Epithelial cell of prostate (primary cell): ENCODE measurements at places on chromosomes 6 and 20.

GRCh38 chr20:22684072-22684762 is 99.8 kb upstream of the FOXA2 start:
- no peak for DNase-seq

- DNase-seq, result no peak
Observed at GRCh38 chr6:75278474-75279077, 6.0 kb downstream of the TMEM30A start.

DNA sequence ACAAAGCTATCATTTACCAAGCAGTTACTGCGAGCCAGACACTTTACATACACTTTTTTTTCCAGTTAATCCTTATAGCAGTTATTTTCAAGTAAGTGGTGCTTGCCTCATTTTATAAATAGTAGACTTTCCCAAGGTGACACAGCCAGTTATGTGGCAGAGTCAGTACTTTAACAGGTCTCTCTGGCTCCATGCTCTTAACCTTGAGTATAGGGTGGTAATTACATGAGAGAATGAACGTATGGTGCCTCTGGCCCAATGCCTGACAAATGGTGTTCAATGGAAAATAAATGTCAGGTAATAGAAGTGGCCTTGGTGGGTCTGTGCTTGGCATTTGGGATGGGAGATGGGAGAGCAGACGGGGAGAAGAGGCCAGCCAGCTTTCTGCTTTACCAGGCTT is 316.3 kb downstream of the SLC35F1 start:
- no peak for DNase-seq

- no peak for DNase-seq
Observed at GRCh38 chr20:16428112-16428511, 145.1 kb downstream of the KIF16B start.

- DNase-seq, result no peak
Observed at GRCh38 chr20:15616626-15617025, 956.6 kb downstream of the KIF16B start.

- no peak for DNase-seq
Observed at GRCh38 chr20:17036541-17036940, 190.3 kb upstream of the PCSK2 start.

DNA sequence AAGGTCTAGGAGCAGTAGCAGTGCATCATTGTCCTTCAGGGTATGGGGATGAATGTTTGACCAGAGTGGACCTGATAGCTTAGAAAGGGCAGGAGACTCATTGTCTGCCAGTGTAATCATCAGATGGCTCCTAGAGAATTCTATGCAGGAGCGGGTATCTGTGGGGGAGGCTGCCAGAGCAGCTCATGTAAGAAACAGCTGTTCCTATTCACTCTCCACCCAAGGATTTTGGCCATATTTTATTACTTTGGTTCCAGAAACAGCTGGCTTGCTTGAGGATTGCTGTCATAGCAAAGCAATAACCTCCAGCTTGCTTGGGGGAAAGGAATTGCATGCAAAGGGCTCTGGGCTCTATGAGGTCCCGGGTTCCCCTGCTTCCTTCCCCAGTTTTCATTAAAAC is 44.1 kb downstream of the RALY start:
- no peak for DNase-seq

DNA sequence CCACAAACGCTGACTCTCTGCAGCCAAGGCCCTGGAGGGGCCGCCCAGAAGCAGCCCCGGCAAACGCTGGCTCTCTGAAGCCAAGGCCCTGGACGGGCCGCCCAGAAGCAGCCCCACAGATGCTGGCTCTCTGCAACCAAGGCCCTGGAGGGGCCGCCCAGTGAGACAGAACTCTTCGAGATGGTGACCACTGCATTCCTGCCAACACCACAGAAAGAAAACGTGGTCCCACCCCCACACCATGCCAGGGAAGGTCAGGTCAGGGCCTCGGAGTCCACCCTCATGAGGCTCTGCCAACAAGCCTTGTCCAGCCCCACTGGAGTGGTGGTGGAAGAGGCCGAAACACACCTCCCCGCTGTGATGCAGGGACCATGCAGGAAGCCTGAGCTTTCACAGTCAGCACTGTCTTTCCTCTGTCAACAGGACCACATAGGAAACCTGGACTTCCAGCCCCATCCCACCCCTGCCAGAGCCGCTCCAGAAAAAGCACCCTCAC is 97.5 kb downstream of the DLL1 start:
- no peak for DNase-seq

GRCh38 chr6:148612043-148612442 is 134.8 kb upstream of the UST start:
- DNase-seq, result no peak

- no peak for DNase-seq
Observed at GRCh38 chr6:24378473-24379097, 20.7 kb upstream of the DCDC2 start.

- no peak for DNase-seq
Observed at GRCh38 chr6:110996691-110997090, 14.9 kb downstream of the RPF2 start.

DNA sequence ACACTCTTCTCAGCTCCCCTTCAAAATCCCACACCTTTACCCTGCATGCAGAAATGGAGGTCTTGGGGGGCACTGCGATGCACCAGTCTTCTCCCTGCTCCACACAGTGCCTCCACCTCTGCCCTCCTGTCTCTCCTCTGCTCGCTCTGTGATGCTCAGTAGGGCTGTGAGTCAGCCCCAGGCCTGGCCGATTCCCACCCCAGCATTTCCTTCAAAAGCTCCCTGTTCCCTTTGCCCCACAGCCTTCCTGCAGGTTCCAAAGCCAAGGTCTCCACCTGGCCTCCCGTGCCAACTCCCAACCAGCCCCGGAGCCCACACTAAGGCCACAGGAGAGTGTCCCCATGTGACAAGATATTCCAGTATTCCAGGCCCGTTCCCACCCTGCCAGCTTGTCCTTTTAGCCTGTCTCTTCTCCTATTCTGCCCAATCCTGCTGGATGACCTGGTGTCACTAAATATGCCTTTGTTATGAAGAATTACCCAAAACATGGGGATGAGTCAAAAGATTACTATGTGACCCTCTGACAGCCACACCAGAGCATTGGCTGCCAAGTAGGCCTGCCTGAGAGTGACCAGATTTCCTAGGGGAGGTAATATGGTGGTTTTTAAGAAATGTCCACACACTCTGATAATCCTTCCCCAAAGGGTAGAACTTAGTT is 118.9 kb upstream of the NXT1 start:
- no peak for DNase-seq

GRCh38 chr20:64228751-64229506 is 26.6 kb upstream of the PCMTD2 start:
- DNase-seq, result no peak

GRCh38 chr20:38834868-38835267 is 29.4 kb downstream of the PPP1R16B start:
- no peak for DNase-seq

DNA sequence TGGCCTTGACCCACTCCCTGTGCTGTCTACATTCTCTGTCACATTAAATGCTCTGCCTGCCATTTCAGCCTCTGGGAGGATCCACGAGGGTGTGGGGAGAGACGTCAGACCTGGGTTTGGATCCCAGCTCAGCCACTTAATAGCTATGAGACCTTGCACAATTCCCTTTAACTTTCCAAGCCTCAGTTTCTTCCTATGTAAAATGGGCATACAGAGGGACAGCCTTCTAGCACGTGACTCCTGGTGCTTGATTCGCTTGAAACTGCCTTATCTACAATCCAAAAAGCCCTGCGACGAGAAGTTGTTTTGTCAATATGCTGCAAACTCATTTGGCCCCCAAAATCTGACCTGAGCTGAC is 40.0 kb downstream of the TOX2 start:
- no peak for DNase-seq

- DNase-seq, result no peak
Observed at GRCh38 chr6:127900935-127901334, at the start of gene THEMIS. Gene THEMIS, minus strand, starts transcription at chr6:127901058. Its CDS starts 126 bp downstream, at chr6:127900932.

DNA sequence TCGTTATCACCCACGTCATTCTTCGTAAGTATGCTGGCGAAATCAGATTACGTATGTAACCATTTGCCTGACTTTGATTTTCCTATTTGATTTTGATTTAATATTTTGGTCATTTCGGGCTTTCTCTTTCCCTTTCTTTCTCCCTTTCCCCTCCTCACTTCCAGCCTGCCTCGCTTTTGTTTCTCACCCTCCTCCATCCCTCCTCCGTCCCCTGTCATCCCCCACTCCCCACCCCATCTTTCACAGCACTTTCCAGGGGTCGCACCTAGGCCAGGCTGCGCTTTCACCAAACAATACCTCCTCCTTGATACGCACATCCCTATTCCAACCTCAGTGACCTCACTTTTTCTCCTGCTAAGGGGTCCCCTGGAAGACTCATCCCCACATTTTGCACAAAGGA is 194.6 kb upstream of the SNX9 start:
- no peak for DNase-seq

DNA sequence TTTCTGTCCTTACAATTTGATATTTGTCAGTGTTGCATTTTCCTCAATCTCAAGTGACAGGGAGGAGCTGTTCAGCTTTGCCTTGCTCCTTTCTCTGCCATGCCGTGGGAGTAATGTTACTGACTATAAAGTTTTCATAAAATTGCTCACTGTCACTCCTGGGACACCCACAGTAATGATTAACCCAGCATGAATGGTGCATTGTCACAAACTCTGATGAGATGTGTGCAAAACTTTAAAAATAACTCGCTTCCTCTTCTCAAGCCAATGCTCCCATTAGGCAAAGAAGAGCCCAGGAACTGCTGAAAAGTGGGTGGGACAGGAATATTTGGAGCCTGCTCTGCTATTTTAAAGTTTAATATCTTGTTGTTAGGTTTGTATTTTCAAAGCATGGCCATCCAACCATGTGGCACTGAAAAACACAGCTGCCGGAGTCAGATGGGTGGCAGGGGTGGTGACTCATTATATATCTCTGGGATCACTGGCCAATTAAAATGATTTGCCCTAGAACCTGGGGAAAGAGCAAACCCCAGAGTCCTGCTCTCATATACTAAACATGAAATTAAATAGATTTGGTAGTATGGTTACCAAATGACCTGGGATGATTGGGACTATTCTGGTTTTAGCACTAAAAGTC is 260.1 kb downstream of the BTBD3 start:
- no peak for DNase-seq

GRCh38 chr20:59580991-59581401 is 23.3 kb upstream of the PHACTR3 start:
- no peak for DNase-seq

GRCh38 chr6:163232015-163232523 is 182.4 kb upstream of the QKI start:
- no peak for DNase-seq

GRCh38 chr20:50267041-50267865 is 76.6 kb downstream of the CEBPB start:
- DNase-seq, result no peak

DNA sequence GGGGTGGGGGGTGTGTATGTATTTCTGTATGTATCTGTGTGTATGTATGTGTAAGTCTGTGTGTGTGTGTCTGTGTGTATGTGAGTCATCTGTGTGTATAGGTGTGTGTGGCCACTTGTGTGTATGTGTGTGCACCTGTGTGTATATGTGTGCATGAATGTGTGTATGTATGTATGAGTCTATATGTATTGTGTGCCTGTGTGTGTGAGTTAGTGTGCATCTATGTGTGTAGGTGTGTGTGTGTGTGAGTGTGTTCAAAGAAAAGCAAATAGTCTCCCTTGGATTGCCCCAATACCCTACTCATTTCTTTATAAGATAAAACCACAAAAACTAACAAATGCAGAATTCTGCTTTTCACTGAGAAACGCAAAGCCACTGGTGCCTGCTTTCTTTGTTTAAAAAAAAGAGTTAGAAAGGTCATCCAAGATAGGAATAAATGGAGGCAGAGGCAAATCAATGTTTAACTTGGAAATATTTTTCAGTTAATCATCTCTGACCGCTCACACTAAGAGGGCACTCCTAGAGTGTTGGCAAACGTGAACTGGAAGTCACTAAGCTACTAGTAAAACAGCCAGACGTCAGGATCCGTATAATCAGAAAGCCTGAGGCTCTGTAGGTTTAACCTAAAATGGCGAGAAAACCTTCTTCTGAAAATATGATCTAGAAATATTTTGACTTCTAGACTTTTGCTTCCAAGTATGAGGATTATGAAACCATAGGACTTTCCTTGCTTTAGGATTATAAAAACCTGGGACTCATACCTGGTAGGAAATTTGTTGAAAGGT is 37.4 kb upstream of the JAG1 start:
- no peak for DNase-seq

GRCh38 chr20:5881703-5882102 is 68.6 kb downstream of the TRMT6 start:
- DNase-seq, result no peak

DNA sequence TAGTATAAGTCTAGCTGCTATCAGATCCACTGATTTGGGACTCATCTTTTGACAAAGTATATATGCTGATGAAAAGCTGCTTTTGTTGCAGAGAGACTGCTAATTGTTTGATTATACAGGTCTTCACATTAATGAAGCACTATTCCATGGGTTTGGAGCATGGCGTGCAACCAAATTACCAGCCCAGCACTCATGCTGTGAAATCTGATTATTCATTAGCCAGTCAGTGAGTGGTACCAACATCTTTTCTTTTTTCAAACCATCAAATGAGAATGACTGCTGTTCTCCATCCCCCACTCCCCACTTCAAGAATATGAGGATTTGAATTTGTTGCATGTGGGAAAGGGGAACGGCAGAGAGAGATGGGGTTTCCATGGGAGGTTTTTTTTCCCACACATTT is 91.3 kb downstream of the ID4 start:
- DNase-seq, result no peak

GRCh38 chr6:41075651-41076626 is 3.2 kb downstream of the NFYA start:
- DNase-seq, result no peak

GRCh38 chr6:79076160-79076559 is 1.9 kb downstream of the PHIP start:
- DNase-seq, result no peak

- DNase-seq, result no peak
Observed at GRCh38 chr20:13318871-13319521, 97.9 kb downstream of the ISM1 start.

DNA sequence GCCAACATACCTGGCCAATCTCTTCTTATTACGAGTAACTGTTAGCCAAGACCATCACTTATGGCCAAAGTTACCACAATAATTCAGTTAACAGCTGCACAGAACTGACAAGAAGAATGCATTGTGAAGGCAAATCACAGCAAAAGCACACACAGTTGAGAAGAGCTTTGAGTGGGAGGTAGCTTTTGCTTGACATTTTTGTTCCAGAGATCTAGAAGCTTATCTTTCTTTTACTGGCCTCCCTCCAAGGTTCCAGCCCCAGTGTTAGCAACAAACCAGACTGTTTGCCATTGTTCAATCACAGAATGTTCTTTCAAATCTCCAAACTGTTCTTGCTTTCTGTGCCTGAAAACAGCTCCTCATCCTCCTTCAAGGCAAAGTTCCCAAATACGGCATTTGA is 35.9 kb upstream of the IRAK1BP1 start:
- DNase-seq, result no peak

DNA sequence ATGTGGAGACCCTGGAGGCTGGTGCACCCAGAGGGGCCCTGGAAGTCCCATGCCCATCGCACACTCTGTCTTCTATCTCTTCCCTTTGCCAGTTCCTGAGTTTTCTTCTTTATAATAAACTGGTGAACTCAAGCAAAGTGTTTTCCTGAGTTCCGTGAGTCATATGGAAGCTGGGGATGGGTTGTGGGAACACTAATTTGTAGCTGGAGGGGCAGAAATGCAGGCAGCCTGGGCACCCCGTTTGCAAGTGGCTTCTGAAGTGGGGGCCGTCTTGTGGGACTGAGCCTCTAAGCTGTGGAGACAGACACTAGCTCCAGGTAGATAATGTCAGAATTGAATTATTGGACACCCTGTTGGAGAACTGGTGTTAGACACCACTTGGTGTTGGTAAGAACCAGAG is 3.2 kb upstream of the PPP1R3G start:
- DNase-seq, result no peak
